ENCODE measurements at places on chromosomes 1 and 21.

- DNase-seq: no peak
Measured at GRCh38 chr21:26881504-26882228, 36.5 kb upstream of the ADAMTS1 start.

DNA sequence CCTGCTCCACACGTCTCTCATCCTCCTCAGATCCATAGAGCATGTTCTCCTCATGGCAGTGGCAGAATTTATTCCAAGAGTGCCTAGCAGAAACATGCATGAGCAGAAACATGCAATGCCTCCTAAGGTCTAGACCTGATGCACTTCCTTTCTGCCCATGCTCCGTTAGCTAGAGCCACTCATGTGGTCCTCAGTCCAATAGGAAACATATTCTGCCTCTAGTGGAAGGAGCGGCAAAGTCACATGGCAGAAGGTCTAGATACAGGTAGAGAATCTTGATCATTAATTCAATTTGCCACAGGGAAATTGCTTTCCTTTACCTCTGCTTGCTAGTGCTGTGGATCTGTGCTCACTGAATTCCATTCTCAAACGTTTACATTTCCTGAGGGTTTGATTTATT is 130.4 kb downstream of the KIF26B start:
- DNase-seq: no peak

DNA sequence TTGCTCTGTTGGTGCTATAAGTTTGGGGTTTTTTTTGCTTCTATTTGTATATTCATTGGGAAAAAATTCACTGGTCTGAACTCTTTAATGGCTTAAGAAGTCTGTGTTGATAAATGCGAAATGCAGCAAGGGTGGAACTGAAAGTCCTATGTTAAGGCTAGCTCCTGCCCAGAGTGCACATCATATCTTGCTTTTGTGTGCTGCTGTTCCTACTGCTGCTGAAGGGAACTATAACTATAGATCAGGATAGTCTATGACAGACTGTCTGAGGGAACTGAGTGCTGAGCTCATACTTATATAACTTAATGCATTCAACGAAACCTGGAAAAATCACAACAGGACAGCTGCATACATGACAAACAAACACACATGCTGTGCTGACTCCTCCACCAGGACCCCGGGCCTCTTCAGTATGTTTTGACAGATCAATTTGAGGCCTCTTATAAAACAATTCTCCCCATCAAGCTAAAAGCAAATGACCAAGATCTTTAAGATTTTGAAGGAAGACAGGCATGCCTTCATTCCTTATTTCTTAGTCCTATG is 1031.5 kb upstream of the ADGRL2 start:
- no peak for DNase-seq

GRCh38 chr1:154456631-154457030 is 45.4 kb upstream of the TDRD10 start:
- DNase-seq: no peak

- no peak for DNase-seq
Measured at GRCh38 chr1:63928186-63929105, 154.6 kb downstream of the ROR1 start.

- DNase-seq: no peak
Measured at GRCh38 chr21:31396399-31396798, 52.3 kb upstream of the TIAM1 start.

GRCh38 chr1:180175291-180175690 is 20.6 kb downstream of the QSOX1 start:
- DNase-seq: no peak

Data from cerebellar nuclear complex (tissue), 1 donor.